ENCODE measurements at places on chromosomes 16 and 17.

DNA sequence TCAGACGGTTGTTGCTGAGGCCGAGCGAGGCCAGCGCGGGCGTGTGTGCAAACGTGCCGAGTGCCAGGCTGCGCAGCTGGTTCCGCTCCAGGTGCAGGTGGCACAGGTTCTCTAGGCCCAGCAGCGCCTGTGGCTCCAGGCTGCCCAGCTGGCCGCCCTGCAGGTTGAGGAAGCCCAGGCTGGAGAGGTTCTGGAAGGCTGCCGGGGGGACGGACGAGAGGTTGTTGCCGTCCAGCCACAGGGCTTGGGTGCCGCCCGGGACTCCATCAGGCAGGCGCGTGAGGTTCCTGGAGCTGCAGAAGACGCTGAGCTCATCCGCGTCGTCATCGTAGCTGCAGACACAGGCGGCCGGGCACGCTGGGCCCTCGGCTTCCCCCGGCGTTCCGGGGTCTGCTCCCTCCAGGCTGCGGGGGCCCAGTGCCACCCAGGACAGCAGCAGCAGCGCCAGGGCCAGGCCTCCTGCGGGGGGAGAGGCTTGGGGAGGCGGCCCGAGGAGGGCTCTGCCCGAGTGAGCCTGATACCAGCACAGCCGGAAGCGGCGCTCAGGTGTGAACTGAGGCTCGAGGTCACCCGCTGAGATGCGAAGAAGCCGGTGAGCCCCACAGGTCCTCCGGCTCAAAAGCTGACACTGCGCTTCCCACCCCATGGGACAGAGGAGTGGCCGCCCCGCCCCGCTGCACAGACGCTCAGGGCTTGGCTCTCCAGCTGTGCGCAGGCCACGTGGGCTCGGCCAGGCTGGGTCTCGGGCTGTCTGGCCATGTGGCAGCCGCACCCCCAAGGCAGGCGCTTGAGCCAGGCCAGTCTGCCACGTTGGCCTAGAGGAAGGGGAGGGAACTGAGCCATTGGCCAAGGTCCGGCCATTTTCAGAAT lies 1.3 kb downstream of the IGFALS start:
- DNase-seq = no peak

GRCh38 chr17:30559656-30560055 lies 82.4 kb downstream of the GOSR1 start:
- DNase-seq = no peak

DNA sequence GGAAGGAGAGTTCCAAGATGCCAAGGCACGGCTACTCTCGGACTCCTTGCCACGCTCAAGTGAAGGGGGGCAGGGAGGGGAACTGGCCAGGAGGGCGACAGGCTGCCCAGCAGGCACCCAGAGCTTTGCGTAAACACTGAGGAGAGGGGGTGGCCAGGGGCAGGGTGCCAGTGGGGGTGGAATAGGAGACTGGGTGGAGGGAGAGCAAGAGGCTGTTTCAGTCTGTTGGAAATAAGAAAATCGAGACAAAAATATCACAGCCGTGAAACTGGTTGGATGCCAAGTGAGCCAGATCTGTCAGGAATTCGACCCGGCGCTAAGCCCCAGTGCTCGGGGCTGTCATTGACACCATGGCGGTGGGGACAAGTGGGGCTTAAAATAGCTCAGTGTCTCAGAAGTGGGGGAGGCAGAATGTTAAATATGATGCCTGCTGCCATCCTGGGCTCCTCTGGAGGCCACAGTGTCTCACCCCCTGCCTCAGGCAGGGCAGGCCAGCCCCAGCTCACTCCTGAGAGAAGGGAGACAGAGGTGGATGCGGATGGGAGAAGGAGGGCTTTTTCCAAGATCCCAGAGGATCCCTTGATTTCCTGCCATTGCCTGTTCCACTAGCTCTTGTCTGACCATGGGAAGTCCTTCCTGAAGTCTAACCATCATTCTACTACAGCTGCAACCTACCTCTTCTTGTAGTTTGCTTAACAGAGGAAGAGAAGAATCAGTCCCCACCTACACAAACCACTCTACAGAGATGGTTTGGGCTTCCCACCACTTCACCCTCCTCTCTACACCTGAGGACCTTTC lies 9.5 kb downstream of the PNMT start:
- DNase-seq = no peak

- DNase-seq = peak; percentile 44
These were observed 2.8 kb upstream of the FUS start for GRCh38 chr16:31177136-31177535.

DNA sequence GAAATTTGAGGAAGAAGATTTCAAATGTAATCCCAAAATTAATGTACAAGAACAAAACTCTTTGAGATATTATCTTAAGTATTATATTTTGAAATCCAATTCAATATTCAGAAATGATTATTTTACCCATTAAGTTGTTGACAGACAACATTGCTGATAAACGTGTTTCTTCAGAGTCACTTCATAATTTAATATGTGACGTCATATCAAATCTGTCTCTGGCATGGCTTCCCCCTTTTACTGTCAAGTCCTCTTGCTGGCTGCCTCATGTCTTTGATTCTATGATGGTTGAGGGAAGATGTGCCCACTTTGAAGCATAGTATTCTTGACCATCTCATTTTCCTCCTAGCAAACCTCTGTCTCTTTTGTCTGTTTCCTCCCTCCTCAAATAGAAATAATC lies 1257.1 kb upstream of the GOT2 start:
- DNase-seq = no peak

DNA sequence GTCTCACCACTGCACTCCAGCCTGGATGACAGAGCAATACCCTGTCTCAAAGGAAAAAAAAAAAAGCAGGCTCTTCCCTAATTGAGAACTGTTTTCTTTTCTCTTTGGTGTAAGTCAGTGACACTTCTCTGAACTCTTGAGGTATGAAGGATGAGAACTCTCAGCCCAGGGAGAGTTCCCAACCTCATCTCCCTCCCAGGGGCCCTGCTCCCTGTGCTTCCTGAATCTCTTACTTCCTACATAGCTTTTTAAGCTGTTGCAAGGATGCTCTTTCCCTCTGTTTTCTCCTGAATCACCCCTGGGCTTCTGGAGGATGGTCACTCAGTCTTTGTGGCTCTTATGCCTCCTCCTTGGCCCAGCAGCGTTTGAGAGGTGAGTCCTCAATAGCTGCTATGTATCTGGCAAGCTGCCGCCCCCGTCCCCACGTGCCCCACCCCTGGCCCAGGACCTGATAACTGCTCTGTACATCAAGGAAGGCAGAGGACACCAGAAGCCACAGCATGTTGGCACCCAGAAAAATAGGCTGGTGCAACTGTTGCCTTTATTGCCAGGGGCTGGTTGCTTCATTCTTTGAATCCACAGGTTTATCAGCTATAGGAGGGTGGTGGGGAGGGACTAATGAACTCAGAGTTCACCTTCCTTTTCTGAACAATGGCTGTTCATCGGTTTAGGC lies 24.0 kb downstream of the IGF2BP1 start:
- DNase-seq = no peak

DNA sequence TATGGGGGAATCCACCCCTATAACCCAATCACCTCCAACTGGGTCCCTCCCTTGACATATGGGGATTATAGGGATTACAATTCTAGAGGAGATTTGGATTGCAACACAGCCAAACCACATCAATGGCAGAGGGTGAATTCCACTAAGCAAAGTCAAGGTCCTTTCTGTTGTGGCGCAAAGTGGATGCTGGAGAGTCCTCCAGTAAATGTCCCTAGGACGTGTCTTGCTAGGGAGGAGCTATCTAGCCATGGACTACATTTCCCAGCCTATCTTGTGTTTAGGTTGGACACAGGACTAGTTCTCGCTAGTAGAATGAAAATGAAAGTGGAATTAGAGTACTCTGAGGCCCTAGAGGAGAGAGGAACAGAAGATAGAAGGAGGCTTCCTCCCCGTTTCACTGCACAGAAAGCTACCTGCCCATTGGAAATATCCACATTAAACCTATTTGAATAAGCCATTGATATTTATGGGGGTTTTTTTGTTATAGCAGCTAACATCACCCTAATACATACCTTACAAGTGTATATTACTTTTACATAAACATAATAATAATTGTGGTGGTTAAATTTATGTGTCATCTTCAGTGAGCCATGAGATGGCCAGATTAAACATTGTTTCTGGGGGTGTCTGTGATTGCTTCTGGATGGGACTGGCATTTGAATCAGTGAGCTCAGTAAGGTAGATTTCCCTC lies 56.7 kb upstream of the ERCC4 start:
- DNase-seq = no peak

DNA sequence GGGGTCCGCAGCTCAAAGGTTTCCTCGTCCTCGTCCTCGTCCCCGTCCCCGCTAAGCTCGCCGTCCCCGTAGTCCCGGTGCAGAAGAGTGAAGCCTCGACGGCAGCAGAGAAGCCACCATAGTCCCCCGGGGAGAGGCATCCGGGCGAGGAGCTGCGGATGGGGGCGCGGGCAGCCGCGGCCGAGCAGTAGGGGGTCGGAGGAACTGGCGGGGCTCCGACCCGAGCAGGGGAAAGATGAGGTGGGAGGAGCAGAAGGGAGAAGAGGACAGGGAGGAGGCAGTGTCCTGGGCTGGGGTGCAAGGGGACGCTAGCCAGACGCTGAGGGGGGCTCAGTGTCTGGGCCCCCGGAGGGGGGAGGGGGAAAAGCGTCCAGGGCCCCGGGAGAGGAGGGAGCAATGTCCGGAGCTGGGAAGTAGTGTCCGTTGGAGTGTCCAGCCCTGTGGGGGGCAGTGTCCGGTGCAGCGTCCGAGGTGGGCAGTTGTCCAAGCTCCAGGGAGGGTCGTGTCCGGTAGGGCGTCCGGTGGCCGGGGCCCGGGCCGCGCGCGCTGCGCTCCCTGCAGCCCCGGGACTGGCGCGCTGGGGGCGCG lies at the start of gene PLEKHH3:
Gene PLEKHH3, minus strand, starts transcription at position 571 of the 588 bp plus-strand sequence. Its CDS starts 431 bp downstream, at position 140.
- no peak for DNase-seq

DNA sequence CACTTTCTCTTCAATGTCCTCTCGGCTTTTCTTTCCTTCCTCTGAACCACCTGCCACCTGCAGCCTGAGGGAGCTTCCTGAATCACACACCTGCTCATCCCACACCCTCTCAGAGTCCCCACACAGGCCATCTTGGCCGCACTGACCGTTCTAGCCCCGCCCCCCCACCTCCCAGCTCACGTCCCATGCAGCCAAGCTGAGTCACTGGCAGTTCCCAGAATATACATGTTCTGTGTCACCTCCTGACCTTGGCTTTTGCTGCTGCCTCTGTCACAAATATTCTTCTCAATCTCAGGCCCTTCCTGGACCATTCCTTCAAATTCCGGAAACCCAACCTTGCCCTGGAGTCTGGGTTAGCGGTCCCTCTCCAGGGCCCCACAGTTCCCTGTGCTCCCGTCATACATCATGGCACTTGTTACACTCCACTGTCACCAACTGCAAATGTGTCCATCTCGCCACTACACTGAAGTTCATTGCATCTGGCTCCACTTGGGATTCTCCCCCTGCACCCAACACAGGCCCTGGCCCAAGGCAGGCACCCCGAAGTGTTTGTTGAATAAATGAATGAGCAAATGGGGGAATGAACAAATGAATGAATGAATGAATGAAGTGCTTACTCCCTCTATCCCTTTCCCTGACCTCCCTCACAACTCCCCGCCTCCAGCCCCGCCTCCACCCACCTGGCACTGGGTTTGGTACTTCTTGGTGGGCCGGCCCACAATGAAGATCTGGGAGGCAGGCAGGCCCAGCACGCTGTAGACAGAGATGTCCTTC lies 12.8 kb downstream of the PIMREG start:
- no peak for DNase-seq

DNA sequence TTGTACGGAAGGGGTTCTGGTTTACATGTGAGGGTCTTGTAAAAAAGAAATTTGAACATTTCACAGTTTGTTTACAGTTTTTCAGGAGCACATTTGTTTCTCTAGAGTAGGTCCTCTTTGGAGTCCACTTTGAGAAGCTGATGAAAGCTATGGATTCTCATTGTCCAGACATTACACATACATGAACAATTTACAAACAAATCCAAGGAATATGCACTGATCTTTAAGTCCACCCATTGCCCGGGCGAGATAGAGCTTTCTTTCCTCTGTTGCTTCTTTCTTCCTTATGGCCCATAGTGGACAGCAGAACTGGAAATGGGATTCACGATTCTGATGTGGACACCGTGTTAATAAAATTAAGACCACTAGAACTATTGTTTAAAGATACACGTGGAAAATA lies 1.9 kb downstream of the DCAF7 start:
- DNase-seq = no peak

DNA sequence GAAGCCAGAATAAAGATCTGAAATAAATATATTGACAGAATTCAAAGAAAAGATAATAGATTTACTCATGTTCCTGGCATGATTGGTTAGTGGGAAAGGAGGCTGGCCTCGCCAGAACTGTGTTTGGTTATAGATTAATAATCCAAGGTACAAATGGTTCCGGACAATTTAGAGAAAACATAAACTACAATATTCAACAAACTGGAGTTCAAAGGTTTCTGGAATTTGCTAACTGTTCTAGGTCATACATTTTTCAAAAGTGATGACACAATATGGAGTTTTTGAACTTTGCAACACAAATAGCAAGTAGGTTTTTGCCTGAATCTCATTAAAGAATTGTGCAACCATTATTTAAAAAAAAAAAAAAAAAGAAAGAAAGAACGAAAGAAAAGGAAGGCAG lies 251.7 kb upstream of the SALL1 start:
- DNase-seq = no peak

DNA sequence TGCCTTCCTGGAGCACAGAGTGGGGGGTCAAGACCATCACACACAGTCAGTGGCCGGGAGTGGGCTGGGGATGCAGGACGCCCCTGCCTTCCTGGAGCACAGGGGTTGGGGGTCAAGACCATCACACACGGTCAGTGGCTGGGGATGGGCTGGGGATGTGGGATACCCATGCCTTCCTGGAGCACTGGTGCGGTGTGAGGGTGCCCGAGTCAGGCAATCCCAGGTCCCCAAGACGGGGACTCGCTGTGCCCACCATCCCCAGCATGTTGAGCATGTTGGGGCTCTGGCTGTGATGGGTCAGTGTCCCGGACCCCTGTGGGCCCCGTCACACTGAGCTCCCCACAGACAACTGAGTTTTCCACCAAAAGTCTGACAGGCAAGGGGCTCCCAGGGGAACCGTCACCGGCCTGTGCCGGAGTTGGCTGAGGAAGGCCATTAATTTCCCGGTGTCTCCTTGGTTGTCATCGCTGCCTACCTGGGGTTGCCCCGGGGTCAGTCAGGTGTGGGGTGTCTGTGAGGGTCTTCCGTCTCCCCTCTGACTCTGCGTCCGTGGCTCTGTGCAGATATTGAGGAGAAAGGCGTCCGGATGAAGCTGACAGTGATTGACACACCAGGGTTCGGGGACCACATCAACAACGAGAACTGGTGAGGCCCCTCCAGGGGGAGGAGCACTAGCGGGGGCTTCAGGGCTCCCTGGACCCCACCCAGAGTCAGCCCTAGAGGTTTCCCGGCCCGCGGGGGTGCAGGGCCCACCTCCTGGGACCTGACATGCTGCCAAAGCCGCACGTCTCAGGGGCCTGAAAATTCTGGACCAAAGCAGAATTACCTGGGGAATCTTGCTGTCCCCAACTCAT lies 347.1 kb downstream of the SEC14L1 start:
- DNase-seq = no peak
